Esophagus squamous epithelium (tissue), 5 donors: ENCODE measurements at places on chromosomes 2 and 18.

- H3K4me1 ChIP-seq, result no peaks in the 10 kb centered on the region
- DNase-seq, result no peak
- no peak overlapping the region for H3K4me3 ChIP-seq
- no peak overlapping the region for H3K27ac ChIP-seq
- no peaks in the 10 kb centered on the region for H3K27me3 ChIP-seq
- no peaks in the 10 kb centered on the region for H3K36me3 ChIP-seq
These were observed 842.1 kb upstream of the FANCL start for GRCh38 chr2:59083075-59083828.

GRCh38 chr2:186064507-186064906 lies 325.9 kb downstream of the FSIP2 start:
- no peaks in the 10 kb centered on the region for H3K4me1 ChIP-seq
- no peaks in the 10 kb centered on the region for H3K36me3 ChIP-seq
- no peak for DNase-seq
- H3K27me3 ChIP-seq, result no peaks in the 10 kb centered on the region

DNA sequence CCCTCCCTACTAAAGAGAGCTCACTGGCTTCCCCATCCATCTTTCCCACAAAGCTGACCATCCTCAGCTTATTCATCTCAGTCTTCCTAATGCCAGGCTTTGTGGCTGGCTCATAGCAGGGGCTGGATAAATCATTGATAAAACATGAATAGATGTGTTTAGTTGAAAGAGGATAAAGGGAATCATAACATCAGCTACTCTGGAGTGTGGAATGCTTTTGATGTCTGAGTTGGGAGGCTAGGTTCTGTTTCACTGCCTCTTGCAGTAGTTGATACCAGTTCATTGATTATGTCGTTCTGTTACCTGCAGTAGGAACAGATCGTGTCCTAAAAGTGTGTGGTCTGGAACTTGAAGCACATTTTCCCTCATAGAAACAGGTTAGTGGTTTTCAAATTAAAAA lies 66.3 kb upstream of the HK2 start:
- H3K36me3 ChIP-seq, result no peaks in the 10 kb centered on the region

GRCh38 chr18:63159590-63159989 lies 160.0 kb downstream of the BCL2 start:
- no peak overlapping the region for H3K4me3 ChIP-seq
- H3K4me1 ChIP-seq, result peaks cover 29% of the 10 kb centered on the region
- no peak overlapping the region for H3K27ac ChIP-seq
- H3K36me3 ChIP-seq, result no peaks in the 10 kb centered on the region
- no peaks in the 10 kb centered on the region for H3K27me3 ChIP-seq

- DNase-seq, result no peak
- H3K4me3 ChIP-seq, result no peak overlapping the region
These were observed 4.5 kb upstream of the SIX3 start for GRCh38 chr2:44936715-44937687.

GRCh38 chr18:28112056-28112470 lies 64.9 kb downstream of the CDH2 start:
- no peaks in the 10 kb centered on the region for H3K4me1 ChIP-seq
- no peak for DNase-seq
- H3K36me3 ChIP-seq, result no peaks in the 10 kb centered on the region
- no peak overlapping the region for H3K27ac ChIP-seq
- H3K4me3 ChIP-seq, result no peak overlapping the region
- no peaks in the 10 kb centered on the region for H3K27me3 ChIP-seq

- no peaks in the 10 kb centered on the region for H3K4me1 ChIP-seq
- DNase-seq, result no peak
- no peaks in the 10 kb centered on the region for H3K27me3 ChIP-seq
- H3K36me3 ChIP-seq, result no peaks in the 10 kb centered on the region
- no peak overlapping the region for H3K4me3 ChIP-seq
These were observed 776.8 kb downstream of the BCL11A start for GRCh38 chr2:59776726-59777008.

DNA sequence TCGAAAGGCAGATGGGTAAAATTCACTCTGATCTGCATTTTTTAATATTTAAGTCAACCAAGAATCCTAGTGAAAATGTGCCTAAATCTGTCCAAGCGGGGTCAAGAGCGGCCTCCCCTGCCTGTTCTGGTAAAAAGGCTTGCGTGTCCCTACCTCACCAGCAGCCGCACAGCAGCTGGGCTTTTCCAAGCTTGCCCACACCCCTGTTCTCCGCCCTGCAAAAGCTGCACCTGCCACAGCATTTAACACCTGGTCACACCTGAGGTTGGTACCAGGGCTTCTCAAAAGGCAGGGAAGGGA lies 25.8 kb upstream of the TMEM182 start:
- H3K4me3 ChIP-seq, result peak overlapping the region; percentile 88
- no peaks in the 10 kb centered on the region for H3K36me3 ChIP-seq

- no peaks in the 10 kb centered on the region for H3K36me3 ChIP-seq
- no peaks in the 10 kb centered on the region for H3K27me3 ChIP-seq
- H3K4me1 ChIP-seq, result no peaks in the 10 kb centered on the region
- H3K4me3 ChIP-seq, result no peak overlapping the region
These were observed 94.1 kb upstream of the THOC1 start for GRCh38 chr18:361941-362310.

GRCh38 chr18:3872641-3873040 lies 422.7 kb downstream of the TGIF1 start:
- no peaks in the 10 kb centered on the region for H3K27me3 ChIP-seq
- H3K36me3 ChIP-seq, result no peaks in the 10 kb centered on the region
- H3K4me3 ChIP-seq, result no peak overlapping the region
- H3K4me1 ChIP-seq, result no peaks in the 10 kb centered on the region

- no peak overlapping the region for H3K27ac ChIP-seq
- no peaks in the 10 kb centered on the region for H3K27me3 ChIP-seq
- no peak for DNase-seq
- no peaks in the 10 kb centered on the region for H3K36me3 ChIP-seq
- no peaks in the 10 kb centered on the region for H3K4me1 ChIP-seq
These were observed 357.2 kb downstream of the SATB2 start for GRCh38 chr2:199100326-199101110.

GRCh38 chr2:231337807-231338759 lies 57.4 kb upstream of the B3GNT7 start:
- no peaks in the 10 kb centered on the region for H3K4me1 ChIP-seq
- no peaks in the 10 kb centered on the region for H3K27me3 ChIP-seq
- H3K4me3 ChIP-seq, result no peak overlapping the region
- DNase-seq, result no peak
- H3K27ac ChIP-seq, result no peak overlapping the region

GRCh38 chr2:28610583-28611201 lies 114.8 kb downstream of the PLB1 start:
- H3K27ac ChIP-seq, result peak overlapping the region; percentile 68
- H3K27me3 ChIP-seq, result no peaks in the 10 kb centered on the region
- no peak overlapping the region for H3K4me3 ChIP-seq
- DNase-seq, result no peak

GRCh38 chr2:18077704-18078103 lies 199.2 kb downstream of the KCNS3 start:
- H3K4me1 ChIP-seq, result no peaks in the 10 kb centered on the region
- no peaks in the 10 kb centered on the region for H3K27me3 ChIP-seq
- H3K27ac ChIP-seq, result no peak overlapping the region
- no peaks in the 10 kb centered on the region for H3K36me3 ChIP-seq

DNA sequence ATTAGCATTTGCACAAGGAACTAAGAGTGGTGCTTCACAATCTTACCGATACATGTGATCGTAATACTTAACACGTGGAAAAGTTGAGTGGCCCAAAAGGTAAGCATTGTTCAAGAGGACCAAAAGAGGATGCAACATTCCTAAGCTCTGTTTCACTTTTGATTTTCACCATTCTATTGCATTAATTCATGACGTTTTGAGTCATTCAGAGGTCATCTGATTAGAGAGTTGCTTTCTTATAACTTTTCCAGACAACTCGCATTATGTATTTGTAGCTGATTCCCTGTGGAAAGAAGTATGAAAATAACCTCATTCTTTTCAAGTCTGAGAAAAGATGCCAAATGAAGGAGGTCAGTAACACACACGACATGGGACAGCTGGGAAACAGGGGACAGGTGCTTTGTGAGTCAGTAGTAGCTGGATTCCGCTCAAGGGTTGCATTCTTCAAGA lies 344.4 kb downstream of the RND3 start:
- no peak overlapping the region for H3K4me3 ChIP-seq
- H3K27ac ChIP-seq, result no peak overlapping the region
- peaks cover 8% of the 10 kb centered on the region for H3K4me1 ChIP-seq
- H3K27me3 ChIP-seq, result no peaks in the 10 kb centered on the region
- H3K36me3 ChIP-seq, result no peaks in the 10 kb centered on the region
- no peak for DNase-seq

- H3K27ac ChIP-seq, result no peak overlapping the region
- no peak overlapping the region for H3K4me3 ChIP-seq
- no peaks in the 10 kb centered on the region for H3K36me3 ChIP-seq
- no peaks in the 10 kb centered on the region for H3K4me1 ChIP-seq
- DNase-seq, result no peak
These were observed 18.0 kb downstream of the COLEC11 start for GRCh38 chr2:3612639-3613523.

DNA sequence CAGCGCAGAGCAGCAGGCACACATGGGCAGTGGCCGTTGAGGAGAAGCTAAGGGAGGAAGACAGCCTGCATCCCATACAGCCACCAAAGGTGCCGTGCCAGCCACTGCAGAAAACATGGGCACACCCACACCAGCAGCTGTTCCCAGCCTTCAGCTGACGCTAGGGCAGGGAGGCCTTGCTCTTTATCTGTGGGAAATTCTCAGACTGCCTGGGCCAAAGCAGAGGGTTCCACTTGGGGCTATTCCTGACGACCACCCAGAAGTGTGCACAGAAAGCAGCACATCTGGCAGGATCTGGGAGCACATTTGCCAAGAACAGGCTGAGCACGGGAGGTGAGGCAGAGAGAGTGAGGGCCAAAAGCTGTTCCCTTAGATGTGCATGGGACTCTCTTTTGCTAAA lies 101.3 kb upstream of the SOX11 start:
- H3K27me3 ChIP-seq, result no peaks in the 10 kb centered on the region
- H3K36me3 ChIP-seq, result no peaks in the 10 kb centered on the region
- no peak for DNase-seq
- no peak overlapping the region for H3K27ac ChIP-seq

DNA sequence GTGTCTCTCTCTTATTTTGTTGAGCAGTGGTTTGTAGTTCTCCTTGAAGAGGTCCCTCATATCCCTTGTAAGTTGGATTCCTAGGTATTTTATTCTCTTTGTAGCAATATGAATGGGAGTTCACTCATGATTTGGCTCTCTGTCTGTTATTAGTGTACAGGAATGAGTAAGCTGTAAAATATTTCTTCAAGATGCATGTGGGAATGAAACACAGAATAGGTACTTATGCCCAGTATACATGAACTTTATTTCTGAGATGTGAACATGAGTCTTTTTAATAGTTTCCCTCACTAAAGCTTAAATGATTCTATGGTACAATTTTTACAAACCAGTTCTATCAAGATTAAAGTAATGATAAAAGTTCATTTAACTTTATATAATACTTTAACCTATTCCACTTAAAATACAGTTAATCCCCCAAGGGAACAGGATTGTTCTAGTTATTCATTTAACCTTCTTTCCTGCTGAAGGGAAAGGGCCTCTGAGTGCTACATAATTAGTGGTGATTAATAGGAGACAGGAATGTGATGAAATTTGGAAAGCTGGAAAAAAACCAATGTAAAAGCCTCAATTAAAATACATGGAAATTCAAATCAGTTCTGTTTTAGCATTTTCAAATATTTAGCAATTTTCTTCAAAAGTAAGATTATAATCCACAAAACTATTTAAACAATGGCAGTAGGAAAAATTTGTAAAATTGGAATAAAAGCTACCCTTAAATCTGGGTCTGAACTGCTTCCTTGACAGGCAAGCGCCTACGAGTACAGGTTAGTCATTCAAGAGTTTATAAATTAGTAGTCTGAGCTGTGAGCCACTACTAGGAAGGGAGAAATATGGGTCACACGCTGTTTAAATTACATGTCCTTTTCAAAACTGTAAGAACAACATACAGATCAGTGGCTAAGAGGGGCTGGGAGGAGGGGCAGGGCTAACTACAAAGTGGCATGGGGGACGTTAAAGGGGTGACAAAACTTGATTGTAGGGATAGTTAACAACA lies 28.9 kb downstream of the SPIRE1 start:
- DNase-seq, result no peak
- no peak overlapping the region for H3K27ac ChIP-seq

DNA sequence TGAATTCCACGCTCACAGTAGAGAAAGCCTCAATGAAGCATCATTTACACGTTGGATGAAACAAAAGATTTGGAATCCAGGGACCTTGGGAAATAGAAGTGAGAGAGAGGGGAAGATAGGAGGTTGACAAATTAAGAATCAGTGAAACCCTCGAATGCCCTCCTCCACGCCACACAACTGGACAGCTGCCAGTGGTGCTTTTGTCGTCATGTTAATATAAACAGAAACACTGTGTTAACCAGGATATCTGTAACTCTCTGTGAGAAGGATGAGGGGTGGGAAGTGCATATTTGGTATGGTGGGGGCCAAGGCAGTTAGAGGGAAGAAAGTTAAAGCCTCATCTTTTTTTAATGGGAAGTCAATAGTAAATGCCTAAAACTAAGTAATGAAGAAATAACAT lies 108.7 kb downstream of the GFPT1 start:
- DNase-seq, result no peak
- H3K4me1 ChIP-seq, result no peaks in the 10 kb centered on the region
- no peaks in the 10 kb centered on the region for H3K27me3 ChIP-seq
- no peaks in the 10 kb centered on the region for H3K36me3 ChIP-seq
- H3K4me3 ChIP-seq, result no peak overlapping the region
- no peak overlapping the region for H3K27ac ChIP-seq

DNA sequence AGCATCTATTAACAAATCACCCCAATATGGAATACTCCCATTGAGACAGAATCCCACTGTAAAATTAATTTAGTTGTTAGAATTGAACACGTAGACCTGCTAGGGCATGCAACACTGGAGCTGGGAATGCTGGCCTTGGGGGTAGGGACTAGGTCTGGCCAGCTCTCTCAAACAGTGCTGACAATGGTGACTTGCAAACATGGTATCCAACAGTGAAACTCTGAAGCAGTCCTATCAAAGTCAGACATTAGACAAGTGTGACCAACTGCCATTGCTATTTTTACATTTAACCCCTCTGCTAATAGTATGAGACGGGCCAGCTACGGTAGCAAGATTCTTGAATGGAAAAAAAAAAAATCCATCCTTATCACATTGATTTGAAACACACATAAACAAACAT lies 7.2 kb downstream of the E2F6 start:
- no peaks in the 10 kb centered on the region for H3K36me3 ChIP-seq
- peaks cover 47% of the 10 kb centered on the region for H3K4me1 ChIP-seq
- no peaks in the 10 kb centered on the region for H3K27me3 ChIP-seq
- DNase-seq, result no peak

- H3K27me3 ChIP-seq, result no peaks in the 10 kb centered on the region
- H3K4me1 ChIP-seq, result no peaks in the 10 kb centered on the region
- DNase-seq, result no peak
- H3K4me3 ChIP-seq, result no peak overlapping the region
These were observed 164.1 kb downstream of the PAX3 start for GRCh38 chr2:222134654-222135053.
